Activated CD4-positive, alpha-beta T cell treated with anti-CD3 and anti-CD28 coated beads, Interleukin-2, amount 10 ng/mL, durations not matched to agents 7 days and 5 days (primary cell): ENCODE measurements at places on chromosomes 12 and 14. TPM values are rescaled to one million over a fixed set of nuclear protein-coding genes. Genes with fewer than 3 reads are reported as not detected.

The IFT81 gene
- 2.9 TPM for total RNA-seq

The SDR9C7 gene
- total RNA-seq, result not detected

GRCh38 chr12:47892819-47893218 lies 12.0 kb downstream of the VDR start:
- no peak for DNase-seq

DNA sequence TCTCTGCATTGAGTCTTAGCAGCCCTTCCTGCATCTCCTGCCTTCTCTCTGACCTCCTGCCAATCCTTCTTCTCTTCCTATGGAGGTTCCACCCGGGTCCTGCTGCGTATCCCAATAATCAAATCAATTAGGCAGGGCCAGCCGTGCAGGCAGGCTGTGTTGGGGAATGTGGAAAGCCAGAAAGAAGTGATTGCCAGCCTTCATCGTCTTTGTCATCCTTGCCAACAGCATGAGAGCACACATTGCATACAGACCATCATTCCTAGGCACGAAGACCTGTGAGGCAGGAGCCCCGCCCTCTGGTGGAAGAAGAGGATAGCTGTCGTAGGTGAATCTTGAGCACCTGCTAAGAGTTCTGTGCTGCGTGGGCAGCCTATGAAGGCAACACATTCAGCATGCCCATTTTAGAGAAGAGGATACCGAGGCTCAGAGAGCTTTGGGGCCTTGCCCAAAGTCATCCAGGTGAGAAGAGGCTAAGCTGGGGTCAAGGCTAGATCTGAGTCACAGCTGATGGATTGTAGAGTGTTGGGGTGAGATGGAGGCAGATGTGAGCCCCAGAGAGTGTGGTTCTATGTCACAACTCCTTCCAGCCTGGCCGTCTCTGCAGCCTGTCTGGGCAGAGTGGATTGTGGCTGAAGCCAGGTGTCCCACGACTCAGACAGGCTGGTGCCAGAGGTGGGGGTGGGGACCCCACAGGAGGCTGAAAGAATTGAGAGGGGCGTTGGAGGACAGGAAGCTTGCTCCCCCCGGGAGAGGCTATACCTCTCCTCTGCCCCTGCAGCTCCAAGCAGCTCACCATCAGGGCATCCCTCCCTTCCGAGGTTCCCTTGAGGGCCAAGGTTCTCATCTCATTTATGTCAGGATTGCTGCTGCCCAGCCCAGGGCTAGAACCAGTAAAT lies 12.7 kb downstream of the C14orf132 start:
- no peak for DNase-seq
